Prostate gland (tissue), 2 donors: ENCODE measurements at places on chromosomes 5 and 9.

GRCh38 chr9:4927701-4928100 is 57.4 kb upstream of the JAK2 start:
- DNase-seq: no peak

DNA sequence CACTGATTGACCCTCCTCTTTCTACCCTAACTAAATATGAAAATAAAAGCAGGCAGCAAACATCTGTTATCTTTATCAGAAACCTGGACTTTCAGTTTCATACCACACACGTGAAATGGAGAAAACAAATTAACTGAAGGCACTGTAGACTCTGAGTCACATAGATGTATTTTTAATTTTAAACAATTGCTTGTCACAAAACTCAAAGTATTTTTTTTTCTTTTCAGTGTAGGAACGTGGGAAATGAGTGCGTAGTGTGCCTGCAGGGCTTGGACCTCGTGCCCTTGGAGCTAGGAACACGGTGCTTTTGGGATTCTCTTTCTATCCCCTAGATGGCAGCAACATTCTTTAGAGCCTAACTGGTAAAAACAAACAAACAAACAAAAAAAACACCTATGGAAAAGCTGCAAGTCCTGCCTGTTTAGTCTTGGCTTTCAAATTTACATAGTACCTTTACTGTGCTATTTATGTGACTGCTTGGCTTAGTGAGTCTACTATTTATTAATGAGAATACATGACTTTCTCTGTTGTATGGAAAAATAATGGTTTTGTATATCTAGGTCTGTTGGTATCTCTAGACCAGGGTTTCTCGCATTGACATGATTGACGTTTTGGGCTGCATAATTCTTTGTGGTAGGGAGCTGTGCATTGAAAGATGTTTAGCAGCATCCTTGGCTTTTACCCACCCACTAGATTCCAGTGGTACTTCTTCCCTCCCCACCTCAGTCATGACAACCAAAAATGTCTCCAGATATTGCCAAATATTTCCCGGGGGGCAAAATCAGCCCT is 16.8 kb upstream of the ACTBL2 start:
- DNase-seq: no peak

- no peak for DNase-seq
These were observed 75.7 kb downstream of the NRG2 start for GRCh38 chr5:139967353-139967752.

DNA sequence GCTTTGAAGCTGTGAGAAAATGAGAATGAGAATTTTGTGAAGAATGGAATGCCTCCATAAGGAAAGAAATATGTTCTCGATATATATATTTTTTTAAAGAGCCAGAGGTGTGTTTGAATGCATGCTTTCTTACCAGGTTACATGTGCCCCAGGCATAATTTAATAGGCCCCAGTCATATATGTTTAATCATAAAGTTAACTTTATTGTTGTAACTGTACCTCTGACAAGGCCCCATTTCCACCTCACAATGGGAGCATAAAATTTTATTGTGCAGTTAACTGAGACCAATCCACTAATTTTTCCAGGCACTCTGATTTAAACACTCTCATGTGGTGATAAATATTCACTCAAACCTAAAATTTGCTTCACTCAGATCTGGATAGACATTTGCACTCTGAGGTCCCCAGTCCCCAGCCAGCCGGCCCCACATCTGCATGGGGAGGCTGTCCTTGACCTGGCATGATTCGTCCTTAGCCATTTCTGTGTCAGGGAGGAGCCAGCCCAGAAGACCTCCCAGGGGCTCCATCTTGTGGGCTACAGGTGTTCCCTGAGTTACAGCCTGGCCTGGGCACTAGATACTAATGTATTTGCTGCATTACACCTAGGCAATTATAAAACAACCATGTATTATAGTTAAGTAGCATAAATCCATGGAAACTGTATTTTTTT is 245.8 kb downstream of the MTRR start:
- no peak for DNase-seq

DNA sequence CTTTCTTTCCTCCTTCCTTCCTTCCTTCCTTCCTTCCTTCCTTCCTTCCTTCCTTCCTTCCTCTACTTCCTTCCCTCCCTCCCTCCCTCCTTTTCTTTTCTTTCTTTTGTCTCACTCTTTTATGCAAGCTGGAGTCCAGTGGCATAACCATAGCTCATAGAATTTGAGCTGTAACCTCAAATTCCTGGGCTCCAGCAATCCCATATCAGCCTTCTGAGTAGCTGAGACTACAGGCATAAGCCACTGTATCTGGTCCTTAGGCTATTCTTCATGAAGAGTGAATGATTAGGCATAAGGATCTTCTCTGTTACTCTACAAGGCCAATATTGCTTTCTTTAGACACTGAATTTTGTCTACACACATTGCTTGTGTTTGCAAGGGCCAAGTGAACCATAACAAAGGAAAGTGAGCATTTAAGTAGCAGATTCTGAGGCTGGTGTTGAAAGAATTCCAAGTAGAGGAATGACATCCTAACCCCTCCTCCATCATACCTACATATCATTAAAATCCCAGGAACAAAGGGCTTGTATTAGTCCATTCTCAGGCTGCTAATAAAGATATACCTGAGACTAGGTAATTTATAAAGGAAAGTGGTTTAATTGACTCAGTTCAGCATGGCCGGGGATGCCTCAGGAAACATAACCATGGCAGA is 293.2 kb downstream of the HCN1 start:
- no peak for DNase-seq

DNA sequence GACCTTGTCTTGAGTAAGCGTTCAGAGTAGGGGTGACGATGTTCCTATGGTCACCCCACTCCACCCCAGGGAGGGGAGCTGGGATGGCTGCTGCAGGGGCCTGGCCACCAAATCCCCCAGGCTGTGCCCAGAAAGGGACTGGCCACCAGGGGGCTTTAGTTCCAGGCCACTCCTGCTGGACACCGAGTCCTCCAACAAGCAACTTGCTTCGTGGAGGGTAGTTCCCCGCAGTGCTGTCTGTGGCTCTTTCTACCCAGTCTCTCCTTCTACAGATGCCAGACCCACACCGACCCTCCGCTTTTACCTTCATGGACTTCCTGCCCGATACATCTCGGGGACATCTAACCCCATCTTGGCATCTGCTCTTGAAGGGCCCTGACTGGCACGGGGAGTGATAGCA is 35.7 kb upstream of the GABRP start:
- no peak for DNase-seq

DNA sequence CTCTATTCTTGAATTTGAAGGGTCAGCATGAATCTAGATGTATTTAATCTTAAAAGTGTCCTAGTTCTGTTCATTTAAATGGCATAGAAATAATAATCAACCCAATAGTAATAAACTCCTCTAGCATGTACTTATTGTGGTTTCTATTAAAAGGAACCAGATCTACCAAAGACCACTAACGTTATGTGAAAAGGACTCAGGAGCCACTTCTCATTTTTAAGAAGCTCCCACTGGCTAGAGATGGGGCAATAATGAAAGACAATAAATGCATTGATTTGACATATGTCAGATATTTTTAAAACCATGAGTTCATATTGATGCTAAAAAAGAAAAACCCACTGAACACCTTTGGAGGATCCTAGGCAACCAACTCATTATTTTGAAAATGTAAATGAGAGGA is 191.9 kb downstream of the ATP10B start:
- no peak for DNase-seq

GRCh38 chr5:90613918-90614504 is 55.4 kb downstream of the ADGRV1 start:
- DNase-seq: no peak

GRCh38 chr5:39219437-39219836 is at the start of gene FYB1:
Gene FYB1, minus strand, starts transcription at chr5:39219563. Its CDS starts 16,603 bp downstream, at chr5:39202960.
- DNase-seq: no peak

DNA sequence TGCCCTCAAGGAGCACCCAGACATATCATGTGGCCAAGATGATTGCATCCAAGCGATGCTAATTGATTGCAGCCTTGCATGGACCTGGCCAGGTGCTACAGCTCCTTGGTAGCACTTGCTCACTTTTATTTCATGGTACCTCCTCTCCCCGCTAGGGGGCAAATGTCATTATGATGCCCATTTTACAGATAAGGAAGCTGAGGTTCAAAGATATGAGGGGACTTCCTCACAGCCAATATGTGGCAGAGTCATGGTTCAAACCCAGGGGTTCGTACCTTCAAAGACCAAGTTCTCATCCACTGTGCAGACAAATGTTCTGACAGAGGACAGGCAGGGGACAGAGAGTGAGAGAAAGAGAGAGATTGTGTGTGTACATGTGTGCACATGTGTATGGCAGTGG is 21.9 kb upstream of the KCNMB1 start:
- no peak for DNase-seq

GRCh38 chr9:37792122-37792521 is 7.3 kb upstream of the EXOSC3 start:
- no peak for DNase-seq

DNA sequence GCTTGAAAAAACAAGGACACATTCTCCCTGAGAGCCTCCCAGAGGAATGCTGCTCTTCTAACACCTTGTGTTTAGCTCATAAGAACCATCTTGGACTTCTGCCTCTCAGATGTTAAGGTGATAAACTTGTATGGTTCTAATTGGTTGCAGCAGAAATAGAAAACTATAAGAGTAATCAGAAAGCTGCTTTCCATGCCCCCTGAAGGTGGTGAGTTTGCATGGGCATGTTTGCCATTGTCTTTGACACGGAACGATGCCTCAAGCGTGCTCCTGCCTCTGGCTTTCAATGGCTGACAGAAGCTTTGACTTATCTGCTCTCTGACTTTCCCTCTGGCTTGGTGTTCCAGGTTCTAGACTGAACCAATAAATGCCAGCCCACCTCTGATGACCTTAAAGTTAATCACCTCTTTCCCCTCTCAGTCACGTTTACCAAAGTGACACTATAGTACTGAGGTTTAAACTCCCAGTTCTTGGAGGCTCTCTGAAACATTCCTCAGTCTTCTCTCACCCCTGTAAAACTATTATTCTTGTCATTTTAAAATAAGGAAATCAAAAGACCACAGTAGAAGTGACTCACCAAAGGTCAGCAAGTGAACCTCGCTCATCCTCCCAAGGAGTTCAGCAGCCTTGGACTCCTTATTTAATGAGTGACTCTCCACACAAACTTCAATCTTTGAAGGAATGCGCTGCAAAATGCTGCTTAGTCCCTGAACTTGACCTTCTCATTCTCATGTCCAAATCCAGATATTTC is 103.6 kb downstream of the PIK3R1 start:
- no peak for DNase-seq

GRCh38 chr5:83632874-83633273 is 87.8 kb downstream of the HAPLN1 start:
- no peak for DNase-seq

GRCh38 chr9:12838546-12838945 is 63.7 kb downstream of the LURAP1L start:
- DNase-seq: no peak

DNA sequence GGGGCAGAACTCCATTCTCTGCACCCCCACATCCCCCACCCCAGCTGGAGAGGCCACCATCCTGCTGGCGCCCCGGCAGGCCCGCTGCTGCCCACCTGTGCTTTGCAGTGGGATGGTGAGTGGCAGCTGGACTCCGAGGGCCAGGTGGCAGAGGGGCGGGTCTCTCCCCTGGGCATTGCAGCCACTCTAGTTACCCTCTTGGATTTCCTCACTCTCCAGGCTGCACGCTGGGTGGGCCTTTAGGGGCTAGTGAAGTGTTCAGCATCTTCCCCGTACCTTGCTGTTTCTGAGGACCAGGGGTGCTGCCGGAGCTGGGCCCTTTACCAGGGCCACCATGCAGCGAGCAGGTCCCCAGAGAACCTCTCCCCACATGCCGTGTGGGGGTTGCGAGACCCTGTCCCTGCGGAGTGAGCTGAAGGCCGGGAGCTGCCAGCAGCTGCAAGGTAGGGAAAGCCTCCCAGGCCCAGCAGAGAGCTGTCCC is 88.4 kb upstream of the SH3PXD2B start:
- DNase-seq: no peak

- DNase-seq: no peak
These were observed 56.0 kb upstream of the OR13F1 start for GRCh38 chr9:104448036-104448435.

GRCh38 chr5:168612996-168613395 is 33.8 kb upstream of the PANK3 start:
- no peak for DNase-seq

DNA sequence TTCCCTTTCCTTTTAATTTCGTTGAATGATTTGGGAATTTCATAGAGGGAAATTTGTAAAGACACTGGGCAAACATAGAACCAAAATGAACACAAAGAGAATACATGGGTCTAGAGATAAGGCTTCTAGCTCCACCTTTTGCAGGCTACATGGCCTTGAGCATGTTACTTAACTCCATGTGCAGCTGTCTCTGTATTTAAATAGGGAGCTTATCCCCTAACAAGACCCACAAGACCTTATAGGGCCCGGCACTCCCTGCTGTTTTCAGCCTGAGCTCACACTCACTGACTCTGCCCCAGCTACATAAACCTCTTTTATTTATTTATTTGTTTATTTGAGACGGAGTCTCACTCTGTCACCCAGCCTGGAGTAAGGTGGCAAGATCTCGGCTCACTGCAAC is 30.6 kb upstream of the TLE1 start:
- no peak for DNase-seq

DNA sequence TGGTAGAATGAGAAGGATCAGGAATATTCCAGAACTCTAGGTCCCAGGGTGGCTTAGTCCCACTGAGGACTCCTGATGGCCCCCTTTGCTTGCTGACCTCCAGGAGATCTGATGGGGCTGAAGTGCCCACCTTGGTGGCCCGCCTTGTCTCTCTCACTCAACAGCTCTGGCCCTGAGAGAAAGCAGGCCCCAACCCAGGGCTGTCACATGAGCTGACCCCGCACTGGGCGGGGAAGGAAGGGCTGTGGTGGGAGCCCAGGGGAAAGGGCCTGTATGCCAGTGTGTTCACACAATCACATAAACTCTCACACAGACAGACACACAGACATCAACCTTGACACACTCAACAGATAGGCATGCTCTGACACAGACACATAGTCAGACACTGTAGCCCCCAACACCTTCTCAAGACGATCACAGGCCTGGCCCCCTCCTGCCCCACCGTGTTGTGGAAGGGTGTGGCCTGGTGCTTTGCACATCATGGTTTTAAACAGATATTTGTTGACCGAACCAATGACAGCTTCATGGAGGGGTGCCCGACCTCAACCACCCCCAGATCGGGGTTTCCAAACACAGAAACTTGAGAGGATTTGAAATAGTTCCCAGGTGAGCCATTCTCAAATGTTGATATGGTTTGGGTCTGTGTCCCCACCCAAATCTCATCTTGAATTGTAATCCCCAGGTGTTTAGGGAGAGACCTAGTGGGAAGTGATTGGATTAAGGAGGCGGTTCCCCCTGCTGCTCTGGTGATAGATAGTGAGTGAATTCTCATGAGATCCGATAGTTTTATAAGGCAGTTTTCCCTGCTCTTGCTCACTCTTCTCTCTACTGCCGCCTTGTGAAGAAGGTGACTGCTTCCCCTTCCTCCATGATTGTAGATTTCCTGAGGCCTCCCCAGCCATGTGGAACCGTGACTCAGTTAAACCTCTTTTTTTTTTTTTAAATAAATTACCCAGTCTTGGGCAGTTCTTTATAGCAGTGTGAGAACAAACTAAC is 48.5 kb upstream of the HAND1 start:
- no peak for DNase-seq

DNA sequence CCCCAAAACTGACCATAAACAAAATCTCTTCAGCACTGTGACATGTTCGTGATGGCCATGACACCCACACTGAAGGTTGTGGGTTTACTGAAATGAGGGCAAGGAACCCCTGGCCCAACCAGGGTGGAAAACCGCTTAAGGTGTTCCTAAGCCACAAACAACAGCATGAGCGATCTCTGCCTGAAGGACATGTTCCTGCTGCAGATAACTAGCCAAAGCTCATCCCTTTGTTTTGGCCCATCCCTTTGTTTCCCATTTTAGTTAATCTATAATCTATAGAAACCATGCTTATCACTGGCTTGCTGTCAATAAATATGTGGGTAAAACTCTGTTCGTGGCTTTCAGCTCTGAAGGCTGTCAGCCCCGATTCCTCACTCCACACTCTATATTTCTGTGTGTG is 21.8 kb upstream of the TUT7 start:
- no peak for DNase-seq
